ENCODE measurements at places on chromosomes 13 and 19.

GRCh38 chr19:47357788-47358680, 8.9 kb downstream of the DHX34 start:
- no peak for DNase-seq

- DNase-seq, result no peak
Measured at GRCh38 chr19:5003781-5004180, 34.9 kb downstream of the KDM4B start.

GRCh38 chr19:13002166-13002898, 7.1 kb downstream of the NFIX start:
- no peak for DNase-seq

DNA sequence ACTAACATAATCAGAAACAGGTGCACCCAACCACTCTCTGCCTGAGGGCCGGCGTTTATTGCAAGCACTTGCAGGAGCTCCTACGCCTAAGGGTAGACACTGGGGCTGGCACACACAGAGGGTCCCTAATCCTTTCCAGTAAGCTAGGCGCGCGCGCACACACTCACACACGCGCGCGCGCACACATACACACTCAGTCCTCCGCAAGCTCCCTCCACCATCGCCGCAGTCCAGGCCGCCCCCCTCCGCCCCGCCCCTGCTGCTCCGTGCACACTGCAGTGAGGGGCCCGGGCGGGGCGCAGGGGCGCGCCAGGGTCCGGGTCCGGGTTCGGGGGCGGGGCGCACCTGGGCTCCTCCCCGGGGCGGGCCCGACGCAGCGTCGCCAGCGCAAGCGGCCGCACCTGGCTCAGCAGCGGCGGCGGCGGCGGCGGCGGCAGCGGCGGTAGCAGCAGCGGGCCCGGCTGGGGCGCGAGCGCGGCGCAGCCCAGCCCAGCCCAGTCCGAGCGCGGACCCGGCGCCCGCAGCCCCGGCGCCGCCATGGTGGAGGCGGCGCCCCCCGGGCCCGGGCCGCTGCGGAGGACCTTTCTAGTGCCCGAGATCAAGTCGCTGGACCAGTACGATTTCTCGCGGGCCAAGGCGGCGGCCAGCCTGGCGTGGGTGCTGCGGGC, at the start of gene CAMSAP3:
Gene CAMSAP3 (plus strand): TSS at position 398 of the 668 bp plus-strand sequence. CDS start 140 bp downstream, at position 538.
- DNase-seq, result no peak

- DNase-seq, result no peak
Measured at GRCh38 chr19:3266792-3267514, 42.5 kb downstream of the CELF5 start.

DNA sequence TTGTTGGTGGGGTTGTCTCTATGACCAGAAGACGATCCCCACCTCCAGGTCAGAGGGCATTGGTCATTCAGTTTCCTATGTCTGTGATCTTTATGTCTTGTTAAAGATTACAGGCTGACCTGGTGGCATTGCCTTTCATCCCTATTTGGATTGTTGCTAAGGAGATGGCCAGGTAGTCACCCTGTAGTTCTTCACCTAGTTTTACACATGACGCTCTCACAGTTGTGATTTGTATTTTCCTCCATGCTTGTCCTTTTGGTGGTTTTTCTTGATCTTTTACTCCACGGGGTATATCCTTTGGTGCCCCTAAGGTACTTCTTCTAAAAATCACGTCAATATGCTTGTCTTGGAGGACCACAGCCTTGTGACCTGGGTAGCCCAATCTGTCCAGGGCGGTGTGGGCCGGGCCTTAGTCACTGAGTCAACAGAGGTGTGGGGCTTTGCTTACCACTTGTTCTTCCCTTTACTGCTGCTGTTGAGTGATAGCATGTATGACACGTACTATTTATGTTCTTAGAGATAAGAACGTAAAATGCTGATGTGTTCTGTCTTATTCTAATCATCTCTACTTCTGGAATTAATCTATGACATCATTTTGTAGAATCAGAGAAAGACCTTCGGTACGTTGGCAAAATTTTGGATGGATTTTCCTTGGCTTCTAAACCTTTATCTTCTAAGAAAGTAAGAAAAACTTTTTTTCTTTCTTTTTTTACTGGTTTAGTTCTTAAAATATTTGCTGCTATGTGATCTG, 20.1 kb downstream of the GPATCH1 start:
- no peak for DNase-seq

GRCh38 chr19:29079356-29080032, 133.5 kb downstream of the UQCRFS1 start:
- DNase-seq, result no peak

GRCh38 chr13:20901668-20902437, 693 bp downstream of the XPO4 start:
- DNase-seq, result peak; percentile 24

DNA sequence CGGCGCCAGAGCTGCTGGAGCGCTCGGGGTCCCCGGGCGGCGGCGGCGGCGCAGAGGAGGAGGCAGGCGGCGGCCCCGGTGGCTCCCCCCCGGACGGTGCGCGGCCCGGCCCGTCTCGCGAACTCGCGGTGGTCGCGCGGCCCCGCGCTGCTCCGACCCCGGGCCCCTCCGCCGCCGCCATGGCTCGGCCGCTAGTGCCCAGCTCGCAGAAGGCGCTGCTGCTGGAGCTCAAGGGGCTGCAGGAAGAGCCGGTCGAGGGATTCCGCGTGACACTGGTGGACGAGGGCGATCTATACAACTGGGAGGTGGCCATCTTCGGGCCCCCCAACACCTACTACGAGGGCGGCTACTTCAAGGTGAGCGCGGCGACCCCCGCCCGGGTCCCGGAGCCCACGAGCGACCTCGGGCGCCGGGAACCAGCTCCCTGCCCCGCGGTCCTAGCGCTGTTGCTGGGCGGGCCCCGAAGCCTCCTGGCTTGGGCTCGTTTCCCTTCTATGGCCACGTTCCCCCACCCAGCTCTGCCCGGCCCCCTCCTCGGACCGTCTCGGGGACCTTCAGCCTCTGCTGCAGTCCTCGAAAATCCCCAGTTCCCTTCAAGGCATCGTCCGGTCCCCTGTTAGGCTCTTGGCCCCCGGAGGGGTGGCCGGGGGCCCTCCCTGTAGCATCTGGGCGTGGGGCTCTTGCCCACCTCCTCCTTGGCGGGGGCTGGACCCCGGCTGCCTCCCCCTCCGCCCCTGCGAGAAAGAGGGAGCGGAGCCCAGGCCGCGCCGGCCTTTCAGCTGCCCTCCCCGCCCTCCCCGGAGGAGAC, at the start of gene CDC34:
Gene CDC34 (plus strand): TSS at position 8 of the 808 bp plus-strand sequence. CDS start 172 bp downstream, at position 180.
- no peak for DNase-seq

GRCh38 chr19:32917616-32917996, 48.0 kb upstream of the SLC7A9 start:
- DNase-seq, result no peak

GRCh38 chr19:6109947-6110346, 353 bp downstream of the RFX2 start:
- no peak for DNase-seq

DNA sequence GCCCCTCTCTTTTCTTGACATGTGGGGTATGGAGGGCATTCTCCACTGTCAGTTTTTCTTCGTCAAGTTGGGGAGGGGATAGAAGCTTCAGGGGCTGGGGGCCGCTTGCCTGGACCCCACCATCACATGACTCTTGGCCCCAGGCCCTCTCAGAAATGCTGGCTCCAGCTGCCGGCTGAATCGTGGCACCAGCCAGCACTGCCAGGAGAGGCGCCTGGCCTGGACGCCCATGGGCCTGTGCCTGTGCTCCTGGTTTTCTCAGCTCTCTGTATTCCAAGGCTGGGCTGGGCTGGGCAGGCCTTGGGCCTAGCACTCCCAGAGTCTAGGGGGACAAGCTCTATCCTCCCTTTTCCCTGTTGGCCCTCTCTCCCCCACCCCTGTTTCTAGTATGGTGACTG, 38.6 kb downstream of the LYL1 start:
- DNase-seq, result no peak

DNA sequence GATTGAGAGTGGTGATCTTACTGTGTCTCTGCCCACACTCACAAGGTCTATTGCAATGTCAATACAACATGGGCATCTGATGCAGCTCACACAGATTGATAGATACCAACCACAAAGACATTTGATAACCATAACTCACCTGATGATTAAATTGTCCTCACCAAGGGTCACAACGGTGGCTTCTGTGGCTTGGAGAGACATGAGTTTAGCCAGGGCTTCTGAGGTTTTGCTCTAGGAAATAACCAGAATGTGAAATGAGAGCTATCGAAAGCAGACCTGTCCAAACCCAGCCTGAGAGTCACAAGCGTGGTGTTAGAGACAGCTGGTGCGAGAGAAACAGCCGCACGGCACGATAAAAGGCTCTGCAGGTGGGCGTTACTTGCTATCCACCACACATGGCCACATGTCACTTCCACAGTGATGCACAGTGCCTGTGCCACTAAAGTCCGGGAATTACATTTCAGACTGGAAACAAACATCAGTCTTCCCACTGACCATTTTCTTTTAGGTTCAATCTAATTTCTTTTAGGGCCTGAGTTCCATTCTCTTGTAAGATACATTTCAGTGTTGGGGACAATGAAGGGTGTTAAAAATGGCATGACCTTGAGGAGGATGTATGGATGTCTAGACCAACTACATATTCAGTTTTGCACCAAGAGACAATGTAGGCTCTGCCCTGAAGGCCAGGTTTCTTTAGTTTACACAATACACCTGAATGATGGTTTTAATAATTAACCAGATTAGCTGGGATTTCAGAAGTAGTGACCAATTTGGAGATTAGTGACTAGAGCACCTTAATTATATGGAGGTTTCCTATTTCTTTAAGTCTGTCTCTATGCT, 53.7 kb downstream of the ATP7B start:
- peak; percentile 56 for DNase-seq

DNA sequence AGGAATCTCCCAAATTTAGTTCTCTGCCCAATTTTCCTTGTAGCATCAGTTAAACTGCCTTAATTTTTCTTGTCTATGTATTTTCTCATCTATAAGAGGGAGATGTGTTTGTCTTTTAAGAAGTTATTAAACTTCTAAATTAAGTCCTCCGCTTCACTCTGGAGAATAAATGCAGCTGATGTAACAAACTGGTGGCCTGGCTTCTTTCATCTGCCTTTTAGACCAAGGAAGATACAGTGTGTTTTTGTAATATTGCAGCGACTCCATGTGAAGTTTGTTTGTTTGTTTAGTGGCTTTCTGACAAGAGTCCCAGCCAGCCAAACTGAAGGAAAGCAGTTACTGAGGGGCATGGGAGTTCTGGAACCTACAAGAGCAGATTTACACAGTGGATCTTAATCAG, 56.4 kb downstream of the KLF12 start:
- DNase-seq, result no peak

DNA sequence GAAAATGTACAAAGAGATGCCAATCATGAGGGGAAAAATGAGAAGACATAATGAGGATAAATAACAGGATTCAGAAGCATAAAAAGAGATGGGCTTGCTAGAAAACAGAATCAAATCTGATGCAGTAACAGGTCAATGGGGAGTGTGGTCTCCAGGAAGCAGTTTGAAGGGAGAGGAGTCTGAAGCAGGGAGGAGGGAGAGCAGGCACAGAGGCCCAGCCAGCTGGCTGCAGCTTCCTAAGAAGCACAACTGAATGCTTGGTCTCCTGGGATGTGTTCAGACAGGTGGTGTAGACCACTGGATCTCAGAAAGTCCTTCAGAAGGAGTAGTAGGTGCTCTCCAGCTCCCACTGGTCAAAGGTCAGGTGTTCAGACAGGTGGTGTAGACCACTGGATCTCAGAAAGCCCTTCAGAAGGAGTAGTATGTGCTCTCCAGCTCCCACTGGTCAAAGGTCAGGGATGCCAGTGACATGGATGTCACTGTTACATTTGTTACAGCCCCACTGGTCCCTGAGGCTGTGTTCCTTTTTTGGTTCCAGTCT, 68.3 kb upstream of the UBAC2 start:
- DNase-seq, result no peak

DNA sequence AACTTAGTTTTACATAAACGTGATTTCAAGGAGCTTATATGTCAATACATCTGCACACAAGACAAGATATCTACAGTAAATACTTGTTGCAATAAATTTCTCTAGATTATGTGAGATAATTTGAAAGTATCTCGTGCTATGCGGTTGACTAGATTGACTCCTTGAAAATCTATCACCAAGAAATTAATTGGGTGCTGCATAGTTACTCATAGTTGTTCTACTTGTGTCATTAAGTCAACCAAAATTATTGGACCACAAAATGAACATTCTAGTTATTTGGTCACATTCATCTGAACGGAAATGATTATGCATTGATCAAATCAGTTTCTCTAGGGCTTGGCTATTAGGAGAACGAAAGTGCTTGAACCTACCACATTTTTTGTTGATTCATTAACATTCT, 2291.5 kb downstream of the PCDH9 start:
- DNase-seq, result no peak

DNA sequence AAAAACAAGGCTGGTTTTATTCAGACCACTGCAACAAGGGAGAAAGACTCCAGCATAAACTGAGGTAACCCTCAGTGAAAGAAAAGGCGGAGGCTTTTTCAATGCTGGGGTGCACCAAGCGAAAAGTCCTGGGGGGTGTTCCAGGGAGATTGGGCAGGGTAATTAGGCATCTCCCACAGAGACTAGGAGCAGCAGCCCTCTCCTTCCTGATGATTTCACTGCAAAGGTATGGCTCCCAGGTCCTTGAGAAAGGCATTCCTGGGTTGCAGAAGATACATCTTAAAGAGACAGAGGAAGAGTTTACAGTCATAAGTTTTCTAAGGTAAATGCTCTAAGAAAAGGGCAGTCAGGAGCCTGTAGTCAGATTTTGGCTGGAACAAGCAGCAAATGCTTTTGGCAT, 412.0 kb downstream of the FOXO1 start:
- DNase-seq, result no peak

- no peak for DNase-seq
Measured at GRCh38 chr13:79710376-79710775, 229.4 kb downstream of the NDFIP2 start.

DNA sequence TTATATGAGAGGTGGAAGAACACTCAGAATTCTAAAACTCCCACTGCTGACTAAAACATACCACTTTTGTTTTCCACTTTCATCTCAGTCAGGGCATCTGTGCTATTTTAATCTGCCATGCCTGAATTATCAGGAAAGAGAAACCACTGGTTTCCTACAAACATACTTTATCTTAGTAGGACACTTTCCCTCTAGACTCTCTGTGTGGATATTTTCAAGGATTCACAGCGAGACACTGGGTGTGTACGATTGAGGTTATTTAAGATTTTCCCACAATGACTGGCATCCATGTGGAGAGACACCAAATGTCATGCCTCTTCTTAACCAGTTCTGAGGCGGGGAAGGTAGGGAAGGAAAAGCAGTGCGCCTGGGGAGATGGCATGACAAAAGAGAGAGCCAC, 212.2 kb downstream of the ENOX1 start:
- no peak for DNase-seq

DNA sequence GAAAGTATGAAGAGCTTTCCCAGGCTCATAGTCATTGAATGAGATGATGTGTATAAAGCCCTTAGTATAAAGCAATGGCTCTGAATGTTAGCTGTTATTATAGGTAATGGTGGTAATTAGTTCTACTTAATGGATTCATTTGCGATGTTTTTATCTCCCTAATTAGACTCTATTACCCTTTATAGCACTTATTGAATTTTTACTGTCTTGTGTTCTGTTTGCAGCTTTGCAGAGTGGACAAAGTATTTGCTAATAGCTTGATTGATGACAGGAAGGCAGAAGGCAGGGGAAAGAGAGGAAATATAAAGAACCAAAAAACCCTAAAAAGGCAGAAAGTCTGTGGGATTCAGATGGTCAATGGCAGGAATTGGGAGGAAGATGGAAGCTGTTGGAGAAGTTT, 524.4 kb upstream of the SPRY2 start:
- DNase-seq, result no peak
